ENCODE measurements at places on chromosomes 1 and 21. TPM values are rescaled to one million over a fixed set of nuclear protein-coding genes. Genes with fewer than 3 reads are reported as not detected.

DNA sequence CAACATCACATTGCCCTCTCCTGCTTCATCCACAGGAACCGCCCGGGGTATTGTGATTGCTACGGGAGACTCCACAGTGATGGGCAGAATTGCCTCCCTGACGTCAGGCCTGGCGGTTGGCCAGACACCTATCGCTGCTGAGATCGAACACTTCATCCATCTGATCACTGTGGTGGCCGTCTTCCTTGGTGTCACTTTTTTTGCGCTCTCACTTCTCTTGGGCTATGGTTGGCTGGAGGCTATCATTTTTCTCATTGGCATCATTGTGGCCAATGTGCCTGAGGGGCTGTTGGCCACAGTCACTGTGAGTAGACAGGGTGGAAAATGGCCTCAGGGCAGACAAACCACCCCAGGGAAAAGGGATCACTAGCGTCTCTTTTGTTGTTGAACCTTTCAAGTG is 12.7 kb downstream of the ATP1A4 start:
- H3K4me3 ChIP-seq = no peak overlapping the region
- no peaks in the 10 kb centered on the region for H3K27me3 ChIP-seq
- no peaks in the 10 kb centered on the region for H3K36me3 ChIP-seq
- H3K4me1 ChIP-seq = no peaks in the 10 kb centered on the region
- no peak for DNase-seq
- no peak overlapping the region for H3K27ac ChIP-seq

- H3K36me3 ChIP-seq = no peaks in the 10 kb centered on the region
- H3K27ac ChIP-seq = no peak overlapping the region
- no peak for DNase-seq
- H3K27me3 ChIP-seq = no peaks in the 10 kb centered on the region
- no peak overlapping the region for H3K4me3 ChIP-seq
Observed at GRCh38 chr1:68955424-68955823, 458.5 kb upstream of the DEPDC1 start.

- no peaks in the 10 kb centered on the region for H3K36me3 ChIP-seq
- H3K4me1 ChIP-seq = no peaks in the 10 kb centered on the region
- no peaks in the 10 kb centered on the region for H3K27me3 ChIP-seq
- no peak for DNase-seq
- H3K27ac ChIP-seq = no peak overlapping the region
Observed at GRCh38 chr1:112862753-112863426, 93.1 kb downstream of the SLC16A1 start.

GRCh38 chr1:85596947-85597346 is 16.4 kb downstream of the CCN1 start:
- no peak overlapping the region for H3K27ac ChIP-seq
- H3K36me3 ChIP-seq = no peaks in the 10 kb centered on the region
- H3K4me3 ChIP-seq = no peak overlapping the region
- no peaks in the 10 kb centered on the region for H3K27me3 ChIP-seq

GRCh38 chr21:39660191-39660980 is 47.6 kb downstream of the B3GALT5 start:
- no peak overlapping the region for H3K27ac ChIP-seq
- H3K36me3 ChIP-seq = peaks cover 41% of the 10 kb centered on the region
- H3K27me3 ChIP-seq = no peaks in the 10 kb centered on the region
- DNase-seq = no peak
- H3K4me1 ChIP-seq = peaks cover 38% of the 10 kb centered on the region

Gene KCNH1
- total RNA-seq = 16.5 TPM

Gene B4GALT2
- total RNA-seq = 28.9 TPM
